ENCODE measurements at places on chromosomes 16 and 17.

GRCh38 chr17:4555873-4556759 lies 932 bp upstream of the MYBBP1A start:
- no peak for DNase-seq

GRCh38 chr16:23724096-23724784 lies 11.2 kb upstream of the ERN2 start:
- DNase-seq: no peak

GRCh38 chr17:74782571-74782970 lies 6.4 kb upstream of the NAT9 start:
- no peak for DNase-seq

GRCh38 chr17:55440391-55440790 lies 18.8 kb upstream of the MMD start:
- DNase-seq: no peak

DNA sequence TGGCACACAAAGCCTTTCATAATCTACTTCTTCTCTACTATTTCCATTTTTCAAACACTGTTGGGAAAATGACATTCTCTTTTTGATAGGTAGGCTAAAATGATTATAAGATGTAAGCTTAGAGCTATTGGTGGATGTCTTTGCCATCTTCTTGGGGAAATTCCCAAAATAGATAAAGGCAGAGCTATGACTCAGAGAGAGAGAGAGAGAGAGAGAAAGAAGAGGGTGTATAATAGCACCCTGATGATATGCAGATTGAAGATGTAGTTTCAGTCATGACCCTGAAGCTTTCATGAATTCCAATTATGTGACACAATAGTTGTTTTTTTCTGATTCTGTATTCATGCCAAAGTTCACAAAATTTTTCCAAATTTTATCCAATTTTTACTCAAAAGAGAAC lies 529.1 kb downstream of the HS3ST4 start:
- DNase-seq: no peak

GRCh38 chr16:88691129-88691813 lies 5.0 kb upstream of the SNAI3 start:
- no peak for DNase-seq

- no peak for DNase-seq
These were observed 365.9 kb upstream of the ERCC4 start for GRCh38 chr16:13554005-13554404.

- DNase-seq: no peak
These were observed 17.4 kb downstream of the RNF213 start for GRCh38 chr17:80277751-80278671.

DNA sequence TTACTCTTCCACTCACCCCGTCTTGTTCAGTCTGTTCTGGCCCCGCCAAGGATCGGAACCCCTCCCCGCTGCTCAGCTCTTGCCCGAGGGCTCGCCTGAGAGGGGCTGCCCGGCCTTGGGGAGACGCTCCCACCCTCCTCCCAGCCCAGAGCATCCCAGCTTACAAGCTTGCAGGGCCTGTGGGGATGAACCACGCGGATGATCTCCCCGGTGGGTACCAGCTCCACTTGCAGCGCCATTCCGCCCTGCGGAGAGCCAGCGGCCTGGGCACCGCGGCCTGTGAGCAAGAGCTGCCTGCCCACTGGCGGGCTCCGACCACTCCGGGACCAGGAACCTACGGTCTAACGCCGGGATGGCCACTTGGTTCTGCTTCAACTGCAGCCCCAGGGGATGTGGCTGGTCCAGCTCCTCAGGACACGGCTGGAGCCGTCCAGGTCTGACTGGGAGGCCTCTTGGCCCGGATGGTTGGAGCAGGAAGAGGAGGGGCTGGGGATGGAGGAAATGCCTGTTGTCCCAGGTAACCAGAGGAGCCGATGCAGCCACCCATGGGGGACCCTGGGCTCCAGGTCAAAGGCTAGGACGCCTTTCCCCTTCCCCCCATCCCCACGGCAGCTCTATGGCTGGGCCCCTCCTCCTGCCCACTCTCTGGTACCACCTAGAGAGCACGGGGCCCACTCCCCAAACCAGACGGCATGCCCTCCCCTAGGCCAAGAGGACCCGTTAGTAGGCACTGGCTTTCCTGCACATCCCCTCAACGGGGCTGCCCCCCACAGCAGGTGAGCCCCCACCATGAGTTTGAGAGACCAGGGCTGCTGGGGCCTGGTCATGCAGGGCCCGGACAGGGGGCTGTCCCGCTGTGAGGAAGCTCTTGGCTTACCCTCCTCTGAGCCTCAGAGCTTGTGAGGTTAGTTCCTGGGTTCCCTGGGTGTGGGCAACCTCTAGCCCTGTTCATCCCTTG lies at the start of gene MYO1C:
Gene MYO1C, minus strand, starts transcription at position 438 of the 958 bp plus-strand sequence. Its CDS starts 199 bp downstream, at position 239.
- DNase-seq: peak; percentile 69

- DNase-seq: peak; percentile 44
These were observed 2.2 kb downstream of the NT5M start for GRCh38 chr17:17305281-17305801.

- no peak for DNase-seq
These were observed 169.3 kb downstream of the RAB11FIP4 start for GRCh38 chr17:31560616-31561235.

DNA sequence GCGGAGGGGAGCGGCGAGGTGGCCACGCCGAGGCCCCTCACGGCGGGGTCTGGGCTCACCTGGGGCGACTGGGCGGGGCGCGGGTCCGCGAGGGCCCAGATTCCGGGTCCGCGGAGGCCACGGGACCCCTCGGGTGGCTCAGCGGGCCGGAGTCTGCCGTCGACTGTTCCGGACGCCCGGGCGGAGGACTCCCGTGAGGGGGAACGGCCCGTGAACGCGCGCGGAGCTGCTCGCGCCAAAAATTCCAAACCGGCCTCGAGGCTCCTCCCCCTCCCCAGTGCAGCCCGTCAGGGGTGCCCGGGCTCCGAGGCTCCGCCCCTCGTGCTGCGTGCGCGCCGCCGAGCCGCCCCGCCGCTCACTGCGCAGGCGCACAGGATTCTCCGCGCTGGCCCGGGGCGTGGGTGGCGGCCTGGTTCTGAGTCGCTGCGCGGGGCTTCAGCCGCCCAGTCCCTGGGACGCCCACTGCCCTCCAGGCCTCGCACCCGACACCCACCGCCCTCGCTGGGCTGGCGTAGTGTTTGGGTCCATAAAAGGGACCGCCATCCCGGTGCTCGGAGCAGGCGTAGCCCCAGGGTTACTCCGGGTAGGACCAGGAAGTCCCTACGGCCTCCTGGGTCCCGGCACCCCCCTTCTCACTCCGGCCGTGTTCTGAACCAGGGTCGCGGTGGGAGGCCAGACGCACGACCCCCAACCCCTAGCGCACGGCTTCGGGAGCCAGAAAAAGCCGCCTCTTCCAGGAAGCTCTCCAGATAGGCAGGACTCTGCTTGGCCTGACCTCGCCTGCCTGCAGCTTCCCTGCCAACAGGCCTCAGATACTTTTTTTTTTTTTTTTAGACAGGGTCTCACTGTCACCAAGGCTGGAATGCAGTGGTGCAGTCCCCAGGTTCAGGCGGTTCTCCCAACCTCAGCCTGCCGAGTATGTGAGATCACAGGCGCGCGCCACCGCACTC lies at the start of gene PKMYT1:
Gene PKMYT1, minus strand, starts transcription at position 220 of the 950 bp plus-strand sequence. CDS start 789 bp downstream, outside the sequence.
- DNase-seq: peak; percentile 95

- DNase-seq: peak; percentile 59
These were observed 1.5 kb downstream of the HLF start for GRCh38 chr17:55266051-55266957.

DNA sequence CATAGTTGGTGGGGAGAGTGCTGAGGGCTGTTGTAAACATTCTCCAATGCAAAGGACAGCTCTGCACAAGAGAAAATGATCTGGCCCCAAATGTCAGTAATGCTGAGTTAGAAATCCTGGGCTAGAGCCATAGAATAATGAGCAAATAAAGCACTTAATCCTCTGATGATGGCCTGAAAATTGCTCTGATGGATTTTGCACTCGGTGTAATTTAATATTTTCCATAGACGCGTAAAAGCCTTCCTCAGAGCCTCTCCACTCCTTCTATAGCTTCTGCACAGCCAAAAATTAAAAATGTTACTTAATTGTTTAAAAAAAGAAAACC lies 23.7 kb downstream of the FAM20A start:
- no peak for DNase-seq

- DNase-seq: no peak
These were observed 83.5 kb downstream of the ADCY9 start for GRCh38 chr16:4032768-4033167.

- no peak for DNase-seq
These were observed 2.8 kb upstream of the MSRB1 start for GRCh38 chr16:1945559-1946391.

GRCh38 chr16:13052431-13052830 lies 151.0 kb downstream of the SHISA9 start:
- DNase-seq: no peak

DNA sequence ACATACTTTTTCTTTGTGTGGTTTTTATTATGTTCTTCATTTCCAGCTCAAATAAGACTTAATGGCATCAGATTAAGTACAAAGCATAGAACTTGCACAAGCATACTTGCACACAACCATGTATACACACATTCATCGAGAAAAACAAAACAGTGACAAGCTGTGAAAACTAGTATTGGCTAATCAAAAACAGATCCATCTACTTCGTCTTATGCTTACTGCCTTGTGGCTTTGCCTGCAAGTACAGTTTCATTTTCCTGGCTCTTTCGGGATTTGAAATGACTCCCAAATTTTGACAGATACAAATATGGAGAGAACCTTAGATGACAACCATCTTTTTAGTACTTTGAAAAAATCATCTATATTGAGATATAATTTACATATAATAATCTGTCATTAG lies 338.3 kb downstream of the BCAS3 start:
- no peak for DNase-seq

DNA sequence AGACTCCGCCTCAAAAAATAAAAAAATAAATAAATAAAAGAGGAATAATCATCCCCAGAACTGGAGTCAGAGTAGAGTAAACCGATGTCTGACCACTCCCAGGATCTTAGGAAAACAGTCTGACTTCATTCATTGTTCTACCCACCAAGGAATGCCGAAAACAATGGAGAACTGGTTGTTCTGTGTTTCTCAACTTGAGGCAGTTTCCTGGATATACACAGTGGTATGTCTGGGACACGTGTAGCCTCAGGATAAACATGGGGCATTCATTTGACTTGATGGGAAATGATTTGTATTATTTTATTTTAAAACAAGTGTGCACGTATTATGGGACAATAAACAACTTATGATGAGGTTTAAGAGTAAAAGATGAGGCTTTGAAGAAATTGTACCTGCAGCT lies 32.8 kb upstream of the PAFAH1B1 start:
- DNase-seq: no peak

- DNase-seq: no peak
These were observed 5.0 kb downstream of the NOG start for GRCh38 chr17:56598466-56598865.

DNA sequence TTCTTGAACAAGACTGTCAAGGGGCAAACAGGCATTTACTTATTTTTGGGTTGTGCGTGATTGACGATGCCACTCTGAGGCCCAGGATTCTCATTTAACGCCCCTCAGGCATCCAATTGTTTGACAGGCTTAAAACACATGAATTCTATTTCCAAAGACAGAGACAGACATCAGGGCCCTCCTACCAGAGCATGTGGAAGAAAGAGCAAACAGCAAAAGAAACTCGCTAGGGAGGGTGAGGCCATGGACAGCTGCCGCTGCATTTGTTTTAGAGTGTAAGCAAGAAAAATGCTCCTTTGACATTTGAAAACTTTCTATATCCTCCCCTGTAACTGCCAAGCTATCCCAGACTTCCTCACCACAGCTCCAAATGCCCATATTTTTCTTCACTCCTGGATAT lies 410.1 kb downstream of the NPIPA8 start:
- no peak for DNase-seq

GRCh38 chr16:76835779-76836300 lies 355.1 kb upstream of the MON1B start:
- DNase-seq: no peak

DNA sequence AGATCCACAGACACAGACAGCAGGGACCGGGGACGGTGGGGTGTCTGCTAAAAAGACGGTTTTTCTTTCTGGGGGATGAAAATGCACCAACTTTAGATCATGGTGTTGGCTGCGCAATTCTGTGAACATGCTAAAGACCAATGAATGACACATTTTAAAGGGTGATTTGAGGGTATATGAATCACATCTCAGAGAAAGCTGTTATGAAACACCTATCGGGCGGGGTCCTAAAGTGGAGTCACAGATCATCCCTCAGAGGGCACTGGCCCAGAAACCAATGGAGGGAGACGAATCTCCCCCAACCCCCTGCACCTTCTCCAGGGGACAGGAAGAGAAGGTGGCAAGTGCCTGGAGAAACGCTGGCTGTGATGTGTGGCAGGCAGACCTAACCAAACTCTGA lies 26.0 kb downstream of the KLHDC4 start:
- DNase-seq: no peak
